ENCODE measurements at places on chromosomes 5 and 9.

- DNase-seq = no peak
Measured at GRCh38 chr5:135549413-135549812, 13.6 kb upstream of the NEUROG1 start.

DNA sequence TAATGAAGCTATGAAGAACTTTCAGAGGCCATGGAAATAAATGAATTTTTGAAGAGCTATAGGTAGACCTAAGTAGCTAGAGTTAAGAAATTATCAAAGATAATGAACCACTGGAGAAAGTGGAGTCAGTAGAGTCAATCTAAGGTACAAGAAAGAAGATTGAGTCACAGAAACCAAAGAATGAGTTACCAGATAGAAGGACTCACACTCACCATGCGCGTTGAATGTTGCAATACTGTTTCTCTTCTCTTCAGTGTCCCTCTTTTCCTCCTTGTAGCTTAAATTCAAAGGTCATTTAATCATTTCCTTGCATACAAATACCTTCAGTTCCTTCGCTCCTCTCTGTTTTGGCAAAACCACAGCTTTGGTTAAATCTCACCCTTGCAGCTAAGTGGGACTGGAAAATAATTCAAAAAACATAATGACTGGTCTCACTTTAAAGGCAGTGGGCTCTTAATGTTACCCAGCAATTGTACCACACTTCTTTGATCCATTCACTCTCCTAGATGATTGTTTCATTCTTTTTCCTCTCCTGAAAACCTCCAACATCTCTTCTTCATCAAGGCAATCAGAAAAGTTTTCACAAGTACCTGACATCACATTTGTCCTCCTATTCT lies 58.3 kb downstream of the NIPBL start:
- DNase-seq = no peak

GRCh38 chr9:117827456-117827855 lies 123.3 kb downstream of the TLR4 start:
- no peak for DNase-seq

GRCh38 chr5:109053995-109054417 lies 306.3 kb downstream of the FER start:
- DNase-seq = no peak

GRCh38 chr9:105716146-105716545 lies 21.8 kb downstream of the TMEM38B start:
- DNase-seq = no peak

- no peak for DNase-seq
Measured at GRCh38 chr9:73165911-73166310, 14.2 kb downstream of the ANXA1 start.

DNA sequence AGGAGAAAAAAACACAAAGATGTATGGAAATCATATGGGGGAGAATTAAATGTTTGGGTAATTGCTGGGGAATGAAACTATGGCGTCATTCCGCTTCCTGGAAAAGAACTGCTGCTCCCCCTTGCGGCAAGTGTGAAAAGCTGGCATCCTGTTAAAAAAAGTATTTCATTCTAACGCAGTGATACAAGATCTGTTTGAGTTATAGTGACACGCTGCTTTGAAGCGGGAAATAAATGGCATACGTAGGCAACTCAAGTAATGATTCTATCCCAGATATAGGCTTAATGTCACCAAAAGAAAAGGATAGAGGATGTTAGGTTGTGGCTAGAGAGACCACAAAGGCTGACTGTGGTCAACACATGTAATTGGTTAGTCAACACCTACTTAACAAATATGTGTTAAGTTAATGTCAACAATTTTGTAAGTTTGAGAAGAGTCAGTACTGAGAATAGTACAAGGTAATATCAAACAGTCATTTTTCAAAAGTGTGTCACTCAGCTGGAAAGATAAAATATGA lies 70.2 kb upstream of the ALDH1A1 start:
- no peak for DNase-seq

DNA sequence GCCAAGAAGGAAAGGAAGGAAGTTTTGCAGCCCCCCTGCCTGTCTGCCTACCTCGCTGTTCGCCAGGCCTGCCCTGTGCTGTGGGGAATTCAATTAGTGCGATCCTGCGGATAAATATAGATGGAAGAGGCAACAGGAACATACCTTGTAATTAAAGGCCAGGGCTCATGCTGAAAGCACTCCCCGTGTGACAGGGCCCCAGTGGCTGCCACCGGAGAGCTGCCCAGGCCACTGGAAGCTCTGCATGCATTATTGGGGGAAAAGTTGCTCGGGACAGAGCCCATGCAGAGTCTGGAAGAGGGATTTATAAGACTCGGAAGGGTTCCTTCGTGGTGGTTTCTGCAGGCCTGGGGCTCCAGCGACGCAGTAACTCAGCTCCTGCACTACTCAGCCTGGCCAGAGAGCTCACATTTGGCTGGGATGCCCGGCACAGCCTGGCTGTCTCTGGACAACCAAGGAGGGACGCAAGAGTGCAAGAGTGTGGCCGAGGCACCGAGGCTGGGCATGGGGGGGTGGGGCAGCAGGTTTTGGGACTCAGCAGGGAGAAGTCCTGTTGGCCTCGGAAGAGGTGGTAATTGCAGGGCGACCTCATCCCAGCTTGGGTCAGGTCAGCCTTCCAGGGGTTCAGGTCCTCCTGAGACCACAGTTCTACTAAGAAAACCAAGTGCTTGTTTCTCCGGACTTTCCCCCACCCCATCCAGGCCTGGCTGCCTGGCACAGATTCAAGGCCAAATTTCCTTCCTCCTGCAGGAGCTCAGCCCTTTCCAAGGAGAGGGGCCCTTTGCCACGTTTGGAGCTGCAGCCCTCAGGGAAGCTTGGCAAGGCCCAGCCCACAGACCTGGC lies 68.1 kb upstream of the GGTA1 start:
- DNase-seq = no peak

DNA sequence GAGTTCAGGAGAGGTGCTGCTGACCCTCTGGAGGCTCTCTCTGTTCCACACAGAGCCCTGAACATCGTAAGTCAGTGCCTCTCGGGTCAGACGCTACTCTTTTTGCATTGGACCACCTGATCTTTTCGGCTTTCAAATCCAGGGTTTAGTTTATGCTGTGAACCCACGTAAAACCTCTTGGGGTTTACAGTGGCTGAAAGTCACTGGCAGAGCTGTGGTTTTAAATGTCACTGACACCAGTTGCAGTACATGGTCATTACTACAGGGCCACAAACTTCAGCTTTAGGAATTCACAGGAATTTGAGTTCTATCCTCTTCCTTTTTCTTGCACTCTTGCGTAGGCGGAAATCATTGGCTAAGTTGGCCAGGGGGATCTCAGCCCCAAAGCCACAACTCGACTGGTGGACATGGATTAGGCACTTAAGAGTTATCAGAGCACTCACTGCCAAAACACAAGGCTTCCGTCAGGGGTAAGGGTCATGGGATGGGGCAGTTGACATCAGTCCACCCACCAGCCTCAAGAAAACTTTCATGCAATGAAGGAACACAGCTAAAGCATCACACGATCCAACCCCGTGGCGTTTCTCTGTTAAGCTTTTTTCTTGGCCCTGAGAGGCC lies 76.9 kb downstream of the SFXN1 start:
- DNase-seq = no peak

DNA sequence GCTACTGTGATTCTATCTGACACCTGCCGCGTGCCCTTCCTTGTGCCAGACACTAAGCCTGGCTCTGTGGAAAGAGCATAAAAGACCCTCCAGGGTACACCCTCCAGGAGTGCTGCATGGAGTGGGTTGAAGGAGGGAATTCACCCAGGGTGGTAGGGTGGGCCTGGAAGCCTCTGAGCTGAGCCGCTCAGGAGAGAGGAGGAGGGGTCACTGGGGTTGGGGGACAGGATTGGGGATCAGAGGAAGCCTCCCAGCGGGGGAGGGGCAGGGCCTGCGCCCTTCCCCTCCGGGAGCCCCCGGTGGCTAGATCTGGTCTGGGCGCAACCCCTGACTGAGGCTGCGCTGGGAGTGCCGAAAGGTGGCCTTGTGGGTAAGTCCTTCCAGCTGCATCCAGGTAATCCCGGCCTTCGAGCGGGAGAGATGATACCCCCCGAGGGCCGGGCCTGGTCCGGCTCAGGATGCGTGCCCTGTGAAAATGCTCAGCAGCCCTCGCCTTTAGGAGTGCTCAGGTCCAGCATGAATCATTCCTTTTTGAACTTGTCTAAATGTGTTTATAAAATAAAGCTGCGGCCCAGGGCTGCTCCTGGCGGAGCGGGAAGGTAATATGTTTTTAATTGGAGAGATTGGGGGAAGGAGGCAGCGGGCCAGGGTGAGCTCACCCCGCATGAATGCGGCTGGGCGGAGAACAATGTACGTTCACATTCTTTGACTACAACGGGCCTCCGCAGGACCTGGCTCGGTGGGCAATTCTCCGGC lies 118.1 kb upstream of the SMIM23 start:
- no peak for DNase-seq

GRCh38 chr5:138989720-138990119 lies 114.6 kb upstream of the LRRTM2 start:
- no peak for DNase-seq

- no peak for DNase-seq
Measured at GRCh38 chr9:110217656-110218099, 9.7 kb upstream of the C9orf152 start.

DNA sequence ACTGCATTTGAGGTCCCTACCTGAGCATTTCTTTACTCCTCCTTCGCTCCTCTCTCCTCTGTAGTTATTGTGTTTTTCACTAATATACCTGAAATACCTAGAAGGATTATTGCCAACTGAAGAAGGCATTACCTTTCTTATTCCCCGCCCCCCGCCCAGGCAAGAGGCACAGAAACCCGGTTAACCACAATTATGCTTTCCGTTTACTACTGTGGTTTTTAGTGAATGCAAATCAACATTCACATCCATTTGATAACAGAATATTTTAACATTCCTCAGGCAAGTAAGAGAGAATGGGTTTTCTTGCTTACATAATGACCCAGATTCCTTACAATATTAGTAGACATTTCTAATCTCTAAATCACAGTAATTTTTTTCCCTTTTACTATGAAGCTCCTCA lies 136.9 kb downstream of the PCSK5 start:
- DNase-seq = no peak

DNA sequence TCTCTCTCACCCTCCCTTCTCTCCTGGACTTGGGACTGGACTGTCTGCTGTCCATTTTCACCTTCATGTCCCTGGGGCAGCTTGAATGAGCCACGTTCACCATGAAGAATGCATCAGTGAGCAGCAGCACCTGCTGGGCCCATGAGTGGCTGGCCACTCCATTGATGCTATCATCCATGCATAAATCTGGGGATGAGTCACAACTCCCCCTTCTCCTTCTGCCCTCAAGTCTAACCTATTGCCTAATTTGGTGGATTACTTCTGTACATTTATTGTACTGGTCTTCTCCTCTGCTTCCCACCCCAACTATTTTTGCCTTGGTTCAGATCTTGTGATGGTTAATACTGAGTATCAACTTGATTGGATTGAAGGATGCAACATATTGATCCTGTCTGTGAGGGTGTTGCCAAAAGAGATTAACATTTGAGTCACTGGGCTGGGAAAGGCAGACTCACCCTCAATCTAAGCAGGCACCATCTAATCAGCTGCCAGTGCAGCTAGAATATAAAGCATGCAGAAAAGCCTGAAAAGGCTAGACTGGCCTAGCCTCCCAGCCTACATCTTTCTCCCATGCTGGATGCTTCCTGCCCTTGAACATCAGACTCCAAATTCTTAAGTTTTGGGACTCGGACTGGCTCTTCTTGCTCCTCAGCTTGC lies 46.7 kb downstream of the GDNF start:
- DNase-seq = no peak

- no peak for DNase-seq
Measured at GRCh38 chr5:179387151-179388110, 42.2 kb upstream of the ADAMTS2 start.

DNA sequence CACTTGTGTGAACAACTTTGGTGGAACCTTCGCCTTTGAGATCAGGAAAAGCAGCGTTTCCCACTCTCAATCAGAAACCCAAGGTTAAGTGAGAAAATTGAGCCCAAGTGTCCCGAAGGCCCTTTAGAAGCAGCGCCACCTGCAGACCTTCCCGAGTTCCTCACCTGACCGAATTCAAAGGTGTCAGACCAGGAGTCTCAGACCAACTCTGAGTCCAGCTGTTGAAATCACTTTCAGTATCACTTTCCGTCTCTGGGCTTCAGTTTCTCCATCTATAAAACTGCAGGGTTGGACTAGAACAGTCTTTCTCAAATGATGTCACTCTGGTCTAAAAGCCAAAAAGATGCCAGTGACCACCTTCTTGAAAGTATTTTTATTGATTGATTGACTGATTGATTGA lies 31.7 kb upstream of the GRHPR start:
- DNase-seq = no peak

DNA sequence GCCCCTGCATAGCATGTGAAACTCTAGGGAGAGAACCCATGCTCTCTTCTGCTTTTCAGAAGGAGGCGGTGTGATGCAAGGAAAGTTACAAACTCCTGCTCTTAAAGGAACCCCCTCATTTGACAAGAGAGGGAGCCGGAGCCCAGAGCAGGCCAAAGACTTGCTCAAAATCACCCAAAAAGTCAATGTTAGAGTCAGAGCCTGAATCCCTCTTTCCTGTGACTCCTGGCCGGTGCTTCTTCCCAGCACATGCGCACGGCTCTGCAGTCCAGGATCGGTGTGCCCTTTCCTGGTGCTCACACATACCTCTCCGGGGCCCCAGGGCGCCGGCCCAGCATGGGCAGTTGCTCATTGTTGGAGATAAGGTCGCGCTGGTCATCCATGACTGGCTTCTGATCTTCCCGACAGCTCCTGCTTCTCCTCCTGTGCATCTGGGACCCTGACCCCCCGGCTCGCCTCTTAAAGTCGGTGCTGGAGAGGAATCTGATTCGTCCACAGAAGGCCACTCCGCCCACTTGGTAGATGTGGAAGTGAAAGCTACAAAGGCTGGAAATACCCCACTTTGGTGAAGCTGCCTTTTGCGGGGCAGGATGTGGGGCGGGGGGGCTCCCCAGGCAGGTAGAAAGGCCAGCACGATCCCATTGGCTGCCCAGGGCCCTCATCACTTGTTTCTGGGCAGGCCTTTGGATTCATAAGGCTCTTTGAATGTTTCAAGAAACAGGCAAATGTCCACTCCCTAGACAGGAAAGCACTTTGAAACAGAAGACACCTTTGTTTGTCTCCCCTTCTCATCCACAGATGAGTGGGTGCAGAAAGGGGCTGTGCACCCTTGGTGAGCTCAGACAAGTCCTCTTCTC lies at the start of gene CD74:
Gene CD74 (minus strand): TSS at position 592 of the 857 bp plus-strand sequence. CDS start 161 bp downstream, at position 431.
- DNase-seq = peak; percentile 54

GRCh38 chr9:122226758-122227574 lies 1.8 kb downstream of the LHX6 start:
- no peak for DNase-seq

GRCh38 chr9:33472881-33473615 lies 676 bp downstream of the NOL6 start:
- no peak for DNase-seq

DNA sequence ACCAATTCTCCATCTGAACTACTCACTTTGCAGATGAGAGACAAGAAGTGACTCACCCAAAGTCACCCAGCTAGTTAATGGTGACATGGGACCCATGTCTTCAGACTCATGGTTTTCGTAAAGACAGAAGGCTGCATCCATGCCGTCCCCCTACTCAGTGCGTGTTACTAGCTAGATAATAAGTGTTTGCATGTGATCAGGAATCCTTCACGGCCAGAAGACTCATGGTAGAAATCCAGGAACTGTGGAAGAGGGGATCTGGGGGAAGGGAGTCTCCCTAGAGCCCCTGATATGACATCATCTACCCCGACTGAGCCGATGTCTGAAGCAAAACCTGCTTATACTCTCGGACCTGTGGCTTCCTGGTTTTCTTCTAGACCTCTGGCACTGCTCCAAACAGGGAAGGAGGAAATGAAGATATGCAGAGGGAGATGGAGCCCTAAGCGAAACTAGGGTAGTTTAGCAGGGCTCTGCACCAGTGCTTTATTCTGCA lies 3.3 kb downstream of the RNF183 start:
- no peak for DNase-seq

Measured in SIG-M5 (cell line).